T-helper 2 cell (primary cell): ENCODE measurements at places on chromosomes 5 and 9.

DNA sequence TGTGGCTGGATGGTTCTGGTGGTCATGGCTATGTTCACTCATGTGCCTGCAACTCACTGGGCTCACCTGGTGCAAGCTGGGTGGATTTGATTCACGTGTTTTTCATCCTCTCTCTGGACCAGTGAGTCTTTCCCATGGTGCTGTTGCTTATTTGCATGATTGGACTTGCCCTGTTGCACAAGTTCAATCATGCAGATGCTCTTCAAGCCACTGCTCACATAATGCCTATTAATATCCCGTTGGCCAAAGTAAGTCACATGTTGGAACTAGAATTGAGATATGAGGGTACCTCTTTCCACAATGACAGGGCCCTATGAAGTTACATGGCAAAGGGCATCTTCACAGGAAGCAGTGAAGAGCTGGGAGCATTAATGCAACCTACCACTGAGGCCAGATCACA lies 26.5 kb upstream of the MROH2B start:
- no peak for DNase-seq

- DNase-seq, result no peak
Measured at GRCh38 chr9:130387398-130387797, 57.4 kb upstream of the ASS1 start.

DNA sequence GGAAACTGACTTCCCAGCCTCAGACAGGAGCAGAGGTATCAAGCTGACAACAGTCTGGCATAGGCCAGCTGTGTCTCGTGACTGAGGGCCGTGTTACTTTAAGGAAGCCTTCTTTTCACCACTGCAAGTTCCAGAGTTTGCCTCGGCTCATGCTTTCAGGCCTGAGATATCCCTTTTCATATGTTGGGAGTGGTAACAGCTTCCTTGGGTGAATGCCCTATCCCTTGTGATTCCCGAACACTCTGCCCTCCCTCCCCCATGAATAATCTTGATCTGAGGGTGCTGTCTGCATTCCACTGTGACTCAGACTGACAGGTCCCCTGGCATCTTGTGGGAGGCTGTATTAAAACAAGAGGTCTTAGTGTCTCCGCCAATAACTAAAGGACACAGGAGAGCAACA lies 49.7 kb upstream of the ARL15 start:
- no peak for DNase-seq

DNA sequence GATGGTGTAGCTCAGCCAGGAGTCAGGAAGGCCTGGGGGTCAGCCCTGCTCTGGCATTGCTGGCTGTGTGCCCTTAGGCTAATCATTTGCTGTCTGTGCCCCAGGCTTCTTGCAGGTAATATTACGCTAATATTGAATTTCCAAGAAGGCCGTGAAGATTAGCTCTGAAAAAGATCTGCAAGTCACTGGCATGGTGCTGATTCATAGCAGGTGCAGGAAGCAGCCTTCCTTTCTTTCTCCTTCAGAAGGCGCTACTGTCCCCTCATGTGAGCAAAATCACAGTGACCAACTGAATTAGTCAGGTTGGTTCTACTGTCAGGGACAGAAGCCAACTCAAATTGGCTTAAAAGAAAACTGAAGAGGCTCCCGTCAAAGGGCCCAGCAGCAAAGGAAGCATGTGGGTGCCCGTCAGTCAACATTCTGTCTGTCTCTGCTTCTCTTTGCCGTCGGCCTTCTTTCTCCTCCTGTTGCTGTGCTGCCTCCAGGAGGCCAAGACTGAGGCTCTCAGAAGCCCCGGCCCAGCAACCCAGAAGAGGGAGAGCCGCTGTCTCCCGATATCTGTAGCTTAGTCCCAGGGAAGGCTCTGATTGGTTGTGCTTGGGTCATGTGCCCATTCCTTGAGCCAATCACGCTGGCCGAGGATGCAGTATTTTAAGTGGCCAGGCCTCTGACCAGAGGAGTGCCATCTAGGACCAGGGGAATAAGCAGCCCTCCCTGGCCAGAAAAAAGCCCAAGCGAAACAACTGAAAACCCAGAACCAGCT lies 67.8 kb upstream of the NEURL1B start:
- DNase-seq, result no peak

DNA sequence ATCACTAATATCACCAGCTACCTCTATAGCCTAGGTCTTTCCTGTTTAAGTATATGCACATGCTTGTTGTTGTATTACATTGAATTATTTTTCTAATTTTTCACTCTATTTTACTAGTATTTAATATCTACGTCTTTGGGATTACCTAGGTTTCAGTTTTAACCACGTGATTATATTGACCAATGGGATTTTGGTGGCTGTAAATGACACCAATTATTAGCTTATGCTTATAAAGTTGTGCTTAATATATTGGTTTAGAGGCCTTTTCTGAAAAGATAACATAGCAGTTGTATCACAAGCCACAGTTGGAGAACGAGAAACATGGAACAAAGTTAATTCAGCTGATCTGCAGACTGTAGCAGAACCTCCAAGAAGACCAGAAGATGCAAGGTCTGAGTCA lies 104.8 kb upstream of the PRDM9 start:
- DNase-seq, result no peak

DNA sequence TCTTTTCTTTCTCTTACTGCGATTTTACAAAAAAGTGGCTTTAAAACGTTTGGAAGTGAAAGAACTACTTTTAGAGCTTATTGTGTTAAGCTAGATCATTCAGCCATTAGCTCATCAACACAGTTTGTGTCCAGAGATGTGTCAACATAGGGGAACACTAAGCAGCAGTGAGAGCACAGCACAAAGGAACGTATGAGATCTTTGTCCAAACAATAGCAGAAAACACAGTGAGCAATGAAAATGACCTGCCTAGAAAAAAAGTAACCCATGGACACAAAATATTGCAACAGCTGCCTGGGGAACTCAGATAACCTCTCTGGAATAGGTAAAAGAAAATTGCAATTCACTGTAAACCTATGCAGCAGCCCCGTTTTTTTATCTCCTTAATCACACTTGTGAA lies 372.5 kb downstream of the ARHGEF28 start:
- no peak for DNase-seq

DNA sequence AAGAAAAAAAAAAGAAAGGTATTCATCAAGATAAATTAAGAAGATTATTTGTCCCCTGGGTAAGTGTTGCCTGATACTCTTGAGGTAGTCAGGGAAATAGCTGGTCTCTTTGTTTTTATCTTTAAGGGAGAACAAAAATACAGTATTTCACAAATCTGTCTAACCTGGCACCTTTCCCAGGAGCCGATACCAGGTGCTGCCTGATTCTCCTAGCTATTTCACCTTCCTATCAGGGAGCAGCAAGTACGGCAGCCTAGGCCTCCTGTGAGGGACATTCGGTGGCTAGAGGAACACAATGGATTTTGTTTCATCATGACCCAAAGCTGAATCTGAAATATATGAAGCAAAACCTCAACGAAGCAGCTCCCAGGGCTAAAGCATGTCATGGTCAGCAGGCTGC lies 86.0 kb downstream of the TARS1 start:
- DNase-seq, result no peak

DNA sequence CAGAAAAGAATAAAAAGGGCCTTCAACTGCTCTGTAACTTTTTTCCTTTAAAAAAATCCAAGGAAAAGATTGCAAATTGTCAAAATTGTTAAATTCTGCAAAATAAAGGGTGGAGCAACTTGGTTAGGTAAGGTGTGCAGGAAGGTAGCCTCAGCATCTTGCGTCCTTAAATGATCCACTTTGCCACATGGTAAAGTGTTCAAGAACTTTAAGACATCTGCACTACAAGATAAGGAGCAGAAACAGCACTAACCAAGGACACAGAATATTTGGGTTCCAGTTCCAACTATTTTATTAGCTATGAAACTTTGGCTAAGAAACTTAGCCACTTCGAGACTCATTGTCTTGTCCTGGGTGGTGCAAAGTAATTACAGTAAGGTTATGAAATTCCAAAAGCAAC lies 53.7 kb downstream of the ANKRD55 start:
- DNase-seq, result no peak

DNA sequence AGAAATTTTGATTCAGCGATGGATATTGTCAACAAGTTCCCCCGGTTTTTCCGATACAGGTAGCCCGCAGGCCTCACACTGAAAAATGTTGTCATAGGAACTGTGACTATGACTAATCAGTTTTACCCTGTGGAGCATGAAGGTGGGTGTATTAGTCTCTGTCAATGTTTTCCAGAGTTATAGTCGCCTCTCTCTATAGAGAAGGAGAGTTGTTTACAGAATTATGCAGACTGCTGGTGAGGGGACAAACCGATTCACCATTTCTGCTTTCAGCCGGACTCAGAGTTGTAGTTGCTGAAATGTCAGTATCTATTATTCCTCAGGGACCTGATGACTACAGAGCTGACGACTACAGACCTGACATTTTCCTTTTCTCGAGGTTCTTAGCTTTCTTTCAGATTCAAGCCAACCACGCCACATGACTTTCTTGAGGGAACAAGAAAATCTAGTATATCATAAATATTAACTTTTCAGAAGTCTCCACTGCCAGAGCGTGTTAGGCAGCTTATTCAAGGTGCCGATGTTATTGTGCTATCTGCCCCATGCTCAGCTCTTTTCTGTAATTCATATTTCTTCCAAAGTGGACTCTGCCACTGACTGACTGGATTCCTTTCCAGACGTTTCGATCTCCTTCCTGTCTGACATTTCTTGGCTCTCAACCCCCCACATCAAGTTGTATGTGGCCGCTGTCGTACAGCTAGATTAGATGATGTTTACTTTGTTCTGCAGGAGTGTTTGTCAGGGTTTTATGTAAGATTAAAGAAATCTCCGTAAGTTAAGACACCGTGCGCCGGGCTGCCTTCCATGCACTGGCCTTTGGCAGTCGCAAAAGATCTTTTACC lies 178.1 kb downstream of the FGF1 start:
- no peak for DNase-seq

DNA sequence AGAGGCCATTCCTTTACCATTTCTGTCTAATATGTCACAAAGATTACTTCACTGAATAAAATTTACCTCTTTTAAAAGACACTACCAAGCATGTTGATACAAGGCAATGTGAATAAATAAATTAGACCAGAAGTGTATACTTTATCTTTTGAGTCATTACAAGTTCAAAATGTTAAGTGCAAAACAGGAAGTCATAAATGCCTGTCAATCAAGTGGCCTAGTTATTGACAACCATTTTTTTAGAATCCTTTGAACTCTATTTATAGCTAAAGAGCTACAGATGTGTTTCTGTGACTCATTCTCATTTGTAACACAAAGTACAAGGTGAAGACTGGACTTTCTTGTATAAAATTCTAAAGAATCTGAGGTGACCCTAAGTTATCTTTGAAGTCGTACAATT lies 602.7 kb upstream of the SEMA6A start:
- no peak for DNase-seq

- no peak for DNase-seq
Measured at GRCh38 chr5:26432386-26432785, 606.0 kb downstream of the CDH9 start.

DNA sequence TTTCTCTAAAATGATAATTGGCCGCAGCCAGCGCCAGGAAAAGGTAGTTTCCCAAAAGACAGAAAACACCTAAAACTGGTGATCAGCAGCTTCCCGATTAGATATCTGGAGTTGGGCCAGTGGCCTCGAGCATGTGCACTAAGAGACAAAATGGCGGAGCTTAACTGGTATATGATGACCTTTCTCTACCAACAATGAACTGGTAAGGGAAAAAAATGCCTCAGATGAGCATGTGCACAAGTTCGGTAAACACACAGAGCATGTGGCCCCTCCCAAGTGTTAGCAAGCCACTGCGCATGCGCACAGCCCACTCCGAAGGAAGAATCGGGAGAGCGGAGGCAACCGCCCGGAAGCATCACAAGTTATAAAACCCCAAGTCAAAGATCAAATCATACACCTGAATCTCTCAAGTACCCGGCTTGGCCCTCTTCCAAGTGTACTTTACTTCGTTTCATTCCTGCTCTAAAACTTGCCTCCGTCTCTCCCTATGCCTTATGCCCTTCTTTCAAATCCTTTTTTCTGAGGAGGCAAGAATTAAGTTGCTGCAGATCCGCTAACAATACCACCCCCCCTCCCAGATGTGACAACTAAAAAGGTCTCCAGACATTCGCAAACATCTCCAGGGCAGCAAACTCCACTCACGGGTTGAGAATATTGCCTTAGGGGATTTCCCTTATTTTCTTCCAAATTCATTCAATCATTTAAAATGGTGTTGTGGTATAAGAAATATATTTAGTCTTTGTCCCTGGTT lies 15.0 kb upstream of the PTBP3 start:
- DNase-seq, result peak; percentile 87

DNA sequence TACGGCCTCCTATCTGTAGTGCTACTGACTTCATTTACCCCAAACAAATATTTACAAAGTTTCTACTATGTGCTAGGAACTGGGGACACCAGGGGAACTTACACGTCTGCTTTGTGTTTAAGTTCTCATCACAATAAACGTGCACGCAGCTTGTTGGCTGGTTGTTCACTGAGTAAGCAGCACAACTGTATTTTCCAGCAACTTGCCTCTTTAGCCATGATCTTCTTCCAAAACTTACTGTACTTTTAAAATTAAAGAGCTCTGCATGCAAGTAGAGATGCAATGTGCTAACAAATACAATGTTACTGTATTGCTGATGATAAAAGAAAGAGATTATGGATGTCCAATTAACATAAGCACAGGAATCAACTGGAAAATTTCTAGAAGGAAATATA lies 62.8 kb downstream of the RAPGEF1 start:
- no peak for DNase-seq

DNA sequence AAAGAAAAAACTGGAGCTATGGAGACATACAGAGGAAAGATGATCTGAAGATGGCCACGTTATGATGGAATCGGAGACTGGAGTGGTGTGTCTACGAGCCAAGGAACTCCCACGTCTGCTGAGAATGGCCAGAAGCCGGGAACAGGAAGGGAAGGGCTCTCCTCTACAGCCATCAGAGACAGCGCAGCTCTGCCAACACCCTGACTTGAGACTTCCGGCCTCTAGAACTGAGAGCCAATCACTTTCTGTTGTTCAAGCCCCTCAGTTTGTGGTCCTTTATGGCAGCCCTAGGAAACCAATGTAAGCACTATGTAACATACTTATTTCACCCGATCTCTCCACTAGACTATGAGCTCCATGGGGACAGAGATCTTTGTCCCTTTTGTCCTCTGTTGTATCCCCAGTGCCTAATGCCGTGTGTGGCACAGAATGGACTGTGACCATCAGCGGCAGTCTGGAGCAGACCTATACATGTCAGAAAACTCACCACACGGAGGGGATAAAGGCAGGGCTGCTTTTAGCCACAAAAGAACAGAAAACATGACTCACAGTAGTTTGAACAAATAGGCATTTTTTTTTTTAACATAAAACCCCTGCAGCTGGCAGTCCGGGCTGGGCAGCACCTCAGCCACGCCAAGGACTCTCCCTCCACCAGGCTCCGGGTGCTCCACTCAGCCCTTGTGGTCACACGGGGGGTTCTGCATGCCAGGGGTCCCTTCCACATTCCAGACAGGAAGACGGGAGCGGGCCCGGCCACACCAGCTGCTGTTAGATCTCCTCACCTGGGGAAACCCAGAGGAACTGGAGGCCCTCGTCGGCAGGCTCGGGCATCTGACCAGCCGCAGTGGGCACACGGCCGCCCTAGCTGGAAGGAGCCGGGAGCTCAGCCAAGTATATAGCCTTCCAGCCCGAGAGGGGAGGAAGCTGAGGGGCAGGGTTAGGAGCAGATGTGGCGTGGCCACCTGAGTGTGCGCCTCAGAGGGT lies 16.1 kb upstream of the MXD3 start:
- no peak for DNase-seq

GRCh38 chr9:27671636-27672035 lies 98.4 kb upstream of the C9orf72 start:
- no peak for DNase-seq

GRCh38 chr9:131739959-131740648 lies at the start of gene RAPGEF1:
TSS of gene RAPGEF1 (minus strand) at chr9:131740076. CDS start at chr9:131739830, 246 bp downstream.
- DNase-seq, result peak; percentile 75

- DNase-seq, result no peak
Measured at GRCh38 chr9:134929193-134930158, 11.8 kb upstream of the FCN1 start.

- DNase-seq, result no peak
Measured at GRCh38 chr9:120394058-120394669, 185.8 kb downstream of the CDK5RAP2 start.
